CD4-positive, alpha-beta T cell treated with Interleukin-4 for 4 hours (primary cell): ENCODE measurements at places on chromosomes 2 and 18.
A peak's percentile ranks its signal among the peaks of the same experiment; 100 is the strongest.

DNA sequence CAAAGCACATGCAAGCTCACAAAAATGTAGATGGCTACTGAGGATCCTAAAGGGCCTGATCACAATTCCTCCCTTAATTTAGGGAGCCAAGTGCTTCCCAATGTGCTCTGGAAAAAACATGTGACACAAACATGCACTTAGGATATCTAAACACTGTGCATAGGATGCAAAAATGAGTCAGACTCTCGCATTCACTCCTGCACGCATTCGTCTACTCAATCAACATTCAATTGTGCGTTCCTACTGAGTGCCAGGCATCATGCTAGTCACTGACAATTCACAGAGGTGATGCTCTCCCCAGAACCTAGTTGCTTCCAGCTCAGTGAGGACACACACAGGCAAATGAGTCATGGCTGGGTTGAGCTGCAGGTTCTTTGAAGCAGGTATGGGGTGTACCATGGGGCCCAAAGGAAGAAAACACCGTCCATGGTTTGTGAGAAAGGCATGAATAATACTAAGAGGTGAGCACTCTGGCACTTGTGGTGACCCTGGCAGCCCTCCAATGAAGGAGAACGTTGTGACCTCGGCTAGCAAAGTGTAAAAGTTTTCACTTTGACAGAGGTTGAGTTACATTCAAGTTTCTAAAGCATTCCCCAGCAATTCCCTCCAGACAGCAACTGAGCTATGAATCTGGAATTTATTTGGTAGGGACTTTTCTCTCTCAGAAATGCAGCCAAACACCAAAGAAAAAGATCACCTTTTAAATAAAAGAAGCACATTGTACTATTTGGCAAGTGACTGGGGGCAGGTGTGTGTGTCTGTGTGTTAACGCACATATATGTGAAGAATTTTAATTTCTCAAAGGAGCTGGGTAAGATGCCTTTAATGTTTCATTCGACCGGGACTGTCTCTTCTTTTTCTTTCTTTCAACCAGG, 173.3 kb downstream of the ALPK2 start:
- no peak for DNase-seq

DNA sequence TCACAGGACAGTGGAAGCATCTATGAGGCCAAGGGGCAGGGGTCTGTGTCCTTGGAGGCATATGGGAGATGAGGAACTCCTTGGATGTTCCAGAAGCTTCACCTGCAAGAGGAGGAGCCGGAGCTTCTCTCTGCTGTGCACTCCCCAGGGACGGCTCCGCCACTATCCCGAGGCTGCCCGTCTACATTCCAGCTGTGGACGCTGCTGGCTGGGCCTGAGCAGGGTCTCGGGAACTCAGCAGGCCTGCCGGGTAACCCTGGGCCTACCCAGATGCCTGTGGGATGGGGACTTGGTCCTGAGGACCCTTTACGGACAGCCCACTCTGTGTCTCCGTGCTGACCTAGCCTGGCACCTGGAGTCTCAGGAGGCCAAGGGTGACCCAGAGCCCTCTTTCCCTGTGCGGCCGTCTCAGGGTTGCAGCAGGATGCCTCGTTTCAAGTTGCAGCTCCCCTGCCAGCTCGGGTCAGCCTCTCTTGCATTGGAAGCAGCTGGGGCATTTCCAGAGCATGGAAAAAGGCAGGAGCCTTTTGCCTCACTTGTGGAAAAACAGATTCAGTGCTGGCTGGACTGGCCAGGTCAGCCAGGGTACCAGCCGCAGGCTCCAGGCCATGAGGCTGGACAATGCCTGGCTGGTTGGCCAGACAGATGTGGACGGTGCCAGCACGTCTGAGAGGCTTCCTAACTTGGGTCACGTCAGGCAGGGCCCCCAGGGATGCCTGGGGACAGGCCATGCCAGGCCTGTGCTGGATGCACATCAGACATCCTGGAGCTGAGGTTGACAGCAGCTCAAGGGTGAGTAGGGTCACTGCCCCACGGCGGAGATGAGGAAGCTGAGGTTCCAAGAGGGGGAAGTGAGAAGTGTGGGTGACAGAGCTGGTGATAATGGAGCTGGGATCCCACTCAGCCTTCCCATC, 41.5 kb downstream of the SCTR start:
- no peak for DNase-seq

DNA sequence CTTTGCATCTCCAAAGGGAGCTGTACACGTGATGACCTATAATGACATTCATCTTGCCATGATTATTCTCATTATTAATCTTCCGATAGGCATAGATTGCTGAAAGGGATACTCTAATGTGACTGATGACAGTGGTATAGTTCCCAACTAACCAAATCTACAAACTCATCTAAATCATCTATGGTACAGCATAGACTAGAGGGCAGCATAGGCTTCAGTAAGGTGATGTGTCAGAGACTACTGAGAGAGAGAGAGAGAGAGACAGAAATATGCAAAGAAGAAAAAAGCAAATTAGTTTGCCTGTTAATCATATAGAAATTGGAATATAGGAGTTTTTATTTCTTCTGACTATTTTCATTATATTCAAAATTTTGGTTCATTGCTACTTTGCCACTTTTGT, 89.3 kb downstream of the CSRNP3 start:
- DNase-seq, result no peak

- DNase-seq, result no peak
These were observed 144.5 kb downstream of the MEIS1 start for GRCh38 chr2:66579186-66580126.

- DNase-seq, result no peak
These were observed 116.7 kb upstream of the MGAT5 start for GRCh38 chr2:134137182-134137611.

GRCh38 chr2:70679259-70679658, 88.7 kb downstream of the ADD2 start:
- no peak for DNase-seq

DNA sequence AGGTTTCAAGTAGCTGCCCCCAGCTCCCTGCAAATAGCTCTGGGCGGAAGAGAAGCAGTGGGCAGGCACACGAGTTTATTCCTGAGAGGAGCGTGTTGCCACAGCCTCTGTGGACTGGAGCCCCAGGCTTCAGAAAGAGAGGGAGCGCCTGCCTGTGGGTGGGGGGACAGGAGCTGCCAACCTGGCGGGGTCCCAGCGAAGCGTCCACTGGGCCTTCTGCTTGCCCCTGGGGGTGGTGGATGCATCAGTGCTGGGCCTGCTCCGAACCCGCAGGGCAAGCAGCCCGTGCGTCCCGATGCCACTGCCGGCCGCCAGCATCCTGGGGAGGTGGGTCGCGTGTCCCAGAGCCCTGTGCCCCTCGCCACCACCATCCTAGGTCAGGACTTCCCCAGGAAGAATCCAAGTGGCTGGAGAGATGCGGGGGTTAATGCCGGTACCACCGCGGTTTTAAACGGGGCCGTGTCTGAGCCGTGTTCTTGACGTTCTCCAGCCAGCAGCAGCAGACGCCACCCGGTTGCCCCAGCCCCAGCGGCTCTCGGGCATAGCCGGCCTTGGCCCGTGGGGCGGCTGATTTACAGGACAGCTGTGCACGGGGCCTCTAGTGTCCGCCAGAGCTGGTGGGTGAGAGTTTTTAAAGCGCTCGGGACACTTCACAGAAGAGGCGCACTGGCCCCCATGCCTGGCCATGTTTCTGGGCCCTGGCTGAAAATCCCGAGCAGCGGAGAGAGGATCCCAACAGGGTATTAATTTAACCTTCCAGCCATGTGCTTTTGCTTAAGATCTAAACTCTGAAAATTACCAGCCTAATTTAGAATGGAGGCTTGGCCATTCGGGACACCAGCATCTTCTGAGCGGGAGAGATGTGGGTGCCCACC, 84.7 kb downstream of the NFATC1 start:
- DNase-seq, result no peak

DNA sequence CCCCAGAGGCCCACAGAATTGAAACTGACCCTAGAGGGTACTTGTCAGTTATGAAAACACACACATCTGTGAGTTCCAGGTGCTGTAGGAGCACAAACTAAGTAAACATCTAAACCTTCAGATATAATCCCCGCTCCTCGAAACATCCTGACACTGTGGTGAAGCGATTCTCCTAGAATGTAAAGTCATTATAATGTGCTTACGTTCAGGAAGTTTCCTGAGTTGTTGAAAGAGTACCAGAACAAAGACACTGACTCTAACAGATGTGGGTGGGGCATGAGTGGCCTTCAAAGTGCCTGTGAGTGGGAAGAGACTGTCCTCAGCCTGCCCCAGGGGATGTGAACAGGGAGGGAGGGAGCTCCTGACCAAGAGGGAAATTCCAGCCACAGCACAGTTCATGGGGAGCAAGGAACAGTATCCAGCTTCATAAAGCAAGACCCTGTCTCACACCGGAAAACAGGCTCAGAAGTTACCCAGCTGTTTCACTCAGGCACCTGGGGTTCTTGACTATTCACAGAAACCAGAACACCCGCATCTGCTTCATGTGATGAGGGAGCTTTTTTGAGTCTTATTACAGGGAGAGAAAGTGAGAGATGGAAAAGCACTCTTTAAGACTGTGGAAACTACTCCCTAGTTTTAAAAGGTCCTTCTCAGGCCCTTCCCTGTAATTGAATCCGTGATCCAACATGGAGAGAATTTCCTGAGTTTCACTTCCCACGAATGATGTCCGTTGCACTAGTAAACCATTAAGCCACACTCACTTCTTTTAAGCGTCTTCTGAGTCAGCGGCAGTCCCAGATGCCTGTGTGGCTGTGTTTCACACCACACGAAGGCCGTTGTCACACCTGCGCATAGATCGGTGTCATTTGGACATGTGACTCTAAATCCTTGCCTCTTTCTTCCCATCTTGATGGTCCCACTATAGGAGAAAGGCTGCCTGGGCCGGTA, 88.6 kb upstream of the EML6 start:
- DNase-seq, result peak; percentile 4

- DNase-seq, result no peak
These were observed 1656.7 kb upstream of the NXPH2 start for GRCh38 chr2:140436936-140437335.

GRCh38 chr2:167602122-167602521, 645.3 kb downstream of the STK39 start:
- DNase-seq, result no peak

GRCh38 chr2:11241412-11242203, 86.3 kb downstream of the SLC66A3 start:
- no peak for DNase-seq

- DNase-seq, result no peak
These were observed 202.1 kb upstream of the TNP1 start for GRCh38 chr2:217061916-217062505.

- DNase-seq, result peak; percentile 97
These were observed 46.8 kb downstream of the MRPS5 start for GRCh38 chr2:95074663-95075439.

DNA sequence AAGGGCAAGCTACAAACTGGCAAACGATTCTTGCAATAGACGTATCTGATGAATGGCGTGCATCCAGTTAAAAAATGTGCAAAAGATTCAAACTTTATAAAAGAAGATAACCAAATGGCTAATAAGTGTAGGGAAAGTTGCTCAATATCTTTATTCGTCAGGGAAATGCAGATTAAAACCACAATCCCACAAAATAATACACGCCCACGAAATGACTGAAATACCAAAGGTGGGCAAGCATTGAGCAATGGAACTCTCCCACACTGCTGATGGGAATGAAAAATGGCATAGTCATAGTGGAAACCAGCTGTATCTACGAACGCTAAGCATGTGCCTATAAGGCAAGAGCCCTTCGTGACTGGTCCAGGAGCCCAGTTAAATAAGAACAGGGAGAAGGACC, 168.6 kb upstream of the SIX2 start:
- DNase-seq, result no peak

DNA sequence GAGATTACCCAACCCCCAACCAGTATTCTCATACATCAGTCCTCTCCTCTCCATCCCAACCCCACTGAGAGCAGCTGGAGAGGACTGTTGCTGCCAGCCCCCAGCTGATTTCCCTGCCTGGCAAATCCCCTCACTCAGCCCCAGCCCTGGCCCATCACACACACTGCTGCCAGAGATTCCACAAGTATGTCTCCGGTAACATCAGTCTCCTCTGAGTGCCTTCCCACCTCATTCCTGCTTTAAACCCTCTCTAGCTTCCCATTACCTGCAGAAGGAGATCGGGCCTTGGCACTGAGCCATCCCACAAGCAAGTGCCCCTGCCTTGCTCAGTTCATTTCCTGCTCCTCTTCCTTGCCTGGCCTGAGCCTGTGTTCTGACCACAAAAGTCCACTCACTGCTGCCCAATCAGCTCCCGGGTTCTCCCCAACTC, 50.6 kb upstream of the ZFP36L2 start:
- no peak for DNase-seq

DNA sequence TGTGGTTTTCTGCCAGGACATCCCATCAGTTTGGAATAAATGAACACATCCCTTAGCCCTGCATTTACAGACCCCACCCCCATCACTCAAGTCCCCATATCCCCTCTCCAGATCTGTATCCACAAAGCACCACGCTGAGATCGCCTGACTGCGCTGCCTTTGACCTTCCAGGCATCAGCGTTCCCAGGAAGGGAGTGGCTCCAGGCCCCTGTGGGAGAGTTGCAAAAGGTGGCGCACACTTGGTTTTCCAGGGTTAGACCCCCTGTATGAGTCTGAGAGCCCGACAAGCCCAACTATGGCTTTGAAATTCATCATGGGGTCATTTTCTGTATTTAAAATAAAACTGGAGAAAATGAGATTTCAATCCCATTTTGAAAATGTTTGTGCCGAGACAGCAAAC, 137.0 kb upstream of the ZNF236 start:
- no peak for DNase-seq

DNA sequence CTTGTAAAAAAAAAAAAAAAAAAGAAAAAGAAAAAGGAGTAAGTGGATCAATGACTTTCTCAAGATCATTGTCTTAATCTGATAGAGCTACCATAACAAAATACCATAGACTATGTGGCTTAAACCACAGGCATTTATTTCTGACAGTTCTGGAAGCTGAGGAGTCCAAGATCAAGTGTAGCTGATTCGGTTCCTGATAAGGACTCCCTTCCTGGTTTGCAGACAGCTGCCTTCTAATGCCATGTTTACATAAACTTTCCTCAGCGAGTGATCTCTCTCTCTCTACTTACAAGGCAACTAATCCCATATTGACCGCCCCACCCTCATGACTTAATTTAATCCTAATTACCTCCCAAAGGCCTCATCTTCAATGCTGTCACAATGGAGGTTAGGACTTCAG, 36.5 kb upstream of the SIX2 start:
- no peak for DNase-seq

DNA sequence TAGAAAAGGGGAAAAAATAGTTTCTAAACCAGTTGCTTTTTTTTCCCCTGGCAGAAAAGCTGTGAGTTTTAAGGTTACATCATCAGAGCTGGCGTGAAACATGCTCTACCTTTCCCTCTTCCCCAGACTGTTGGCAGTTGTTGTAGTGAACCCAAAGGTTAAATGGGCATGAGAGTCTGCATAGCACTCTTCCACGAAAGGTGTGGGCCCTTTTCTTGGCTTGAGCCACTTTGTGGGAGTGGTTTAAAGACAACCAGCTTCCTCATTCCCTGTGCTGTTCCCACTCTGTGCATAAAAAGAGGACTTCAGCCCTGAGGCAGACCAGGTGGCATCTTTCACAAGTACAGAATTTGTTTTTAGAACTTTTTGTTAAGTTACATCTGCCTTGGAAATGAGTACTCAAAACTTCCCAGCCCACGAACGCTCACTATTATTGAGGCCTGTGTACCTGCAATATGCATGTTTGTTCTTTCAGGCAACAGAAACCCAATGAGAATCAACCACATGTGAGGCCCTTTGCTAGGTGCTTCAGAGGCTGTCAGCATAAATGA, 243.8 kb downstream of the BABAM2 start:
- DNase-seq, result no peak
